NCI-H1417 (cell line): ENCODE measurements at places on chromosomes 16 and 17.

DNA sequence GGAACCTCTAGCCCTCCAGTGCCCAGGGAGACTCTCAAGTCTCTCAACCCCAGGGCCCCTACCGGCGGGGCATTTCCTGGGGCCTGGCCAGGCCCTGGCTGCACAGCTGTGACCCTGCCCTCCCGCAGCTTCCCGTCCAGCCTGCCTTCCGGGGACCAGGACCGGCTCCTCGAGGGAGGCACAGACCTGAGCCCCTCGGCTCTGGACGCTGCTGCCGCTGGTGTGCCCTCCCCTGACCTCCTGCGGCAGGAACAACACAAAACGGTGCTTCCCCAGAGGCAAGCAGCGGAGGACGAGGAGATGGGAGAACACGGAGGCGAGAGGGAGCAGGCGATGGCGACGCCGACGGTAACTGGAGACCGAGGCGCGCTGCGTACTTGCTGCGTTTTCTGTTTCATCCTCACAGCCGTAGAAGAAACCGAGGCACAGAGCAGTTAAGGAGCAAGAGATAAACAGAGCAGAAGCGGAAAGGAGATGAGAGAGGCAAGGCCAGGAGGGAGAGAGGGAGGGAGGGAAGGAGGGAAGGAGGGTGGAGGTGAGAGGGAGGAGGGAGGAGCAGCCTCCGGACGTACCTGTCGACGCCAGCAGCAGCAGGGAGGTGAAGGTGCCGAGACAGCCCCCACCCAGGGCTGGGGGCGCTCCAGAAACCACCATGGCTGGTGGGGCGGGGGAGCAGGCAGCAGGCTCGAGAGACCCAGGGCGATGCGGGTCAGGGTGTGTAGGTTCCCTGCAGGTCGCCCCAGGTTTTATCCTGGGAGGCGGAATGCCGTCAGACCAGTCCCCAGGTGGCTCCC lies at the start of gene PRSS22:
TSS of gene PRSS22 (minus strand) at position 720 of the 794 bp plus-strand sequence. CDS start at position 654, 66 bp downstream.
- DNase-seq = no peak

DNA sequence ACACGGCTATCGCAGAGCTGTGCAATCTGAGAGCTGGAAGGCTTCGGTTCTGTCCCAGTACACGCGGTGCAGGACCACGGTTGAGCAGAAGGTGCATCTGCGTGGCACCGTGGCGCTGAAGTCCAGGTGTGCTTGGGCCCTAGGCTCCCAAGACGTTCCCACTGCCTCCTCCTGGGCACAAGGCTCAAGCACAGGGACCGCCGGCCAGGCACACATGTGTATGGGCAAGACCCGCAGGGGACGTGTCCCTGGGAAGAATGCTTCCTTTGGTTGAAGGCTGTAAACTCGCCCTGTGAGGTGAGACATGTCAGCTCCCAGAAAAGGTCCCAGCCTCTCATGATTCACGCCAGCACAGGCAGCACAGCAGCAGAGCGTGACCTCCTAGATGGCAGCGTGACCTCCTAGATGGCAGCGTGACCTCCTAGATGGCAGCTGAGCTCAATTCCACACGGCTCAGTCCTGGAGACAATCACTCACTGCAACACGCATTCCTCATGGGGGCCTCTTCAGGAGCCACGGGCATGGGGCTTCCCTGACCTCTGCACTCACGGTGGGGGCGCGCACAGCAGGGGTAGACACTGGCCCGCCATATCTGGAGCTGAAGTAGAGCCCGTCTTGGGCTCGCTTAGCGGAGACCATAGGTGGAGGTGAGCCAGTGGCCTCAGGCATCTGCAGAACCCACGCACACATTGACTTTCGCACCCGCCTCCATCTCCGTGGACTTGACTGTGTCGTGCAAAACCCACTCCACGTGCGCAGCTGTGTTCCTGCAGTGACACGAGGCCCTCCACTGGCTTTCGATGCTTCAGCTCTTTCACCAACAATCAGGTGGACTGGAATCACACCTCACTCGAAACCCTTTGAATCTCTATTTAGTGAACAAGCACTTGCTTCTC lies 85.0 kb upstream of the CHMP6 start:
- no peak for DNase-seq

DNA sequence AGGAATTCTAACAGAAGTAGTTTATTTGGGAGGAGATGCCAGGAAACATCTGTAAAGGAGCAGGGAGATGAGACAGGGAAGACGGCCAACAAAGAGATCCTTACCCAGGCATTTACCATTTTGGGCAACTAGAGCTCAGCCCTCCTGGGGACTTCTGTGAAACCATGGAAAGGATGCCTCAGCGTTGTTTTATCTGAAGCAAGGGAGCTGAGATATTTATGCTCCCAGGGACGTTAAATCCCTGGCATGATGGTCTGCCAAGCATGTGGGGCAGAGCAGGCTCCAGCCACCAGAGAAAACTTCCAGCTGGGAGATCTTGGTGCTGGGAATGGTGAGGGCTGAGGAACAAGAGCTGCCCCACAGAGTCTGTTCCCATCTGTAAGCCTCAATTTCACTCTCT lies 114.8 kb upstream of the FOXF1 start:
- DNase-seq = no peak

- DNase-seq = peak; percentile 32
These were observed 585 bp downstream of the MLKL start for GRCh38 chr16:74700116-74700437.

DNA sequence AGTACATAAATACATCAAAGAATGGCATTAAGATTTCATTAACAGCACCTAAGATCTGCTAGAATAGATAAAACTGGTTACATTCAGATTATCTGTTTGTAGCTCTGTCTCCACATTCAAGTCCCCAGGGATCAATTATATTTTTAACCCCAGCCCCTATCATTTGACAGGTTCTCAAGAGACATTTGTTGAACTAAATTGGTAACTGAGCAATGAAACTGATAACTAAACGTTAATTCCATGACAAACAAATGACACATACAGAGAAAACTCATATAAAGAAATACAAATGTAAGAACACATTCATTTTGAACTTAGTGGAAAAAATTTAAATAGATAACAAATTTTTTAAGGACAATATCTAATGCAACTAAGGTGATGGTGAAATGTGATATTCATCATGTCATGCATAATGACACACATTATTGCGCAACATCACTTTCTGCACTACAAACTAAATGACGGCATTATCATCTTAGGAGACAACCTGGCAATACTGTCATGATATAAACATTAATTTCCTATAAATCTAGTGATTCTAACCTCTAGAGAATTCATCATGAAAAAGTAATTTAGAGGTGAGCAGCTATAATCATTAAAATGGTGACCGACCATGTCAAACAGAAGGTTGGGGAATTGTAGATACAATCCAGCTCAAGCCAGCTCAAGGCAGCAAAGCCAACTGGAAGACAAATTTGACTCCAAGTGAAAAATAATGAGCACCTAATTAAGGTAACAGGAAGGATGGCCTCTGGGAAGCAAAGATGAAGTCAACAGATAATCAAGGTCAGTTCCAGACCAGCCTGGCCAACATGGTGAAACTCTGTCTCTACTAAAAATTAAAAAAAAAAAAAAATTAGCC lies 9.5 kb downstream of the ARHGAP17 start:
- DNase-seq = no peak

DNA sequence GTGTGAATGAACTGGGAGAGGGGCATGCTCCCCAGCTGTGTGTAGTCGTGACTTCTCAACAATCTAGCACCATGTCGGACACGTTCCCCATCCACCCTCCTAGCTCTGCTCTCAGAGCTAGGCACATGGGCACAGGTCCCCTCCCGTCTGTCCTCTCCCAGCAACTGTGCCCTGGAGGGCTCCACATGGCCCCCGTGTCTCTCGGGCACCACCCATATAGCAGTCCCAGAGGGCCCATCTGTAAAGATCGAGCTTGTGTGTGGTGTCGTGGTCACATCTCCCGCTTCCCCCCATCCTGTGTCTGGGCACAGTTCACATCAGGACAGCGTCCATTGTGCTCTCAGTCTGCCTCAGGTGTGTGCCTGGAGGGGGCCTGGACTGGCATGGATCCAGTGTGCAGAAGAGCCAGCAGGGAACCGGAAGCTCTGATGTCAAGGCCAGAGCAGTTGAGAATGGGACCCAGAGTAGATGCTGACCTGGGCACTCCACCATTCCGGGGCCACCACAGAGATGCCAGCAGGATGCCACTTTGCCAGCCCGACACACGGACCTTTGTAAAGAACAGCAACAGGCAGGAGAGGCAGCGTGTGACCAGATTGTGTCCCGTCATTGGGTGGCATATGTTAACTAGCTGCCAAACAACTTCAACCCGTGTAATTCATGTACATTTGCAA lies 55.7 kb downstream of the MARF1 start:
- no peak for DNase-seq
